ENCODE measurements at places on chromosomes 3 and 15. TPM values are rescaled to one million over a fixed set of nuclear protein-coding genes. Genes with fewer than 3 reads are reported as not detected.

The CPNE9 gene
- 0.30 TPM for total RNA-seq

The TGM4 gene
- not detected for total RNA-seq

The NR2E3 gene
- not detected for total RNA-seq

The CX3CR1 gene
- total RNA-seq, result 0.14 TPM

The GOLGA8G gene
- total RNA-seq, result not detected

The CXCR6 gene
- 0.85 TPM for total RNA-seq

The LRRC31 gene
- total RNA-seq, result not detected

The POLR2M gene
- 87.2 TPM for total RNA-seq

The TRPM1 gene
- total RNA-seq, result not detected

The CGNL1 gene
- total RNA-seq, result not detected

The FGF12 gene
- total RNA-seq, result not detected

The GOLGA8K gene
- total RNA-seq, result 0.25 TPM

The ARHGEF26 gene
- total RNA-seq, result 0.16 TPM

The SLC6A1 gene
- not detected for total RNA-seq

The EXD1 gene
- total RNA-seq, result not detected

The GPR171 gene
- 111 TPM for total RNA-seq

The CCNB2 gene
- 75.3 TPM for total RNA-seq

The HGD gene
- total RNA-seq, result 0.16 TPM

The TUSC7 gene
- total RNA-seq, result not detected

The CLSTN2 gene
- not detected for total RNA-seq

The ACAP2 gene
- 51.9 TPM for total RNA-seq

The MCF2L2 gene
- 1.9 TPM for total RNA-seq
